ENCODE measurements at places on chromosomes 3 and 15.

DNA sequence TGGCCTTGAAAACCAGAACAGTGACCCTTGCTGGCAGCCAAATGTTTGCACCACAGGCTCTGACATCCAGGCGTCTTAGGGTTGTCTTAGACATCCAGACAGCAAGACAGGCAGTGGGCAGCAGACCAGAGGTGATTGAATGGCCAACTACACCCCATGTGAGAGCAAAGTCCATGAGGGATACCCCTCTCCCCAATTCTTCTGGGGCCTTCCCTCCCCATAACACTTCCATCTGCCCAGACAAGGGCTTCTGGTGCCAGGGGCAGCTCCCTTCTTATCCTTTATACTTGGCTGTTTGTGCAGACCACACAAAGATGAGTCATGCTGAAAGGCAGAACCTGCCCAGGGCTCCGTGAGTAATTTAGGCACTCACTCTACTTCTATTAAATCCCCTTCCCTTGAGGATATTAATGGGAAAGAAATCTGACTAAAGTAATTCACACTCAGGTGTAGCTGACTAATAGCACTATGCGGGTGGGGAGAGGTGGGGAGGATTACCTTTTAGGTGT is 257.9 kb downstream of the UACA start:
- DNase-seq = no peak

GRCh38 chr3:50347187-50347813 is 1.8 kb upstream of the ZMYND10 start:
- peak; percentile 78 for DNase-seq

DNA sequence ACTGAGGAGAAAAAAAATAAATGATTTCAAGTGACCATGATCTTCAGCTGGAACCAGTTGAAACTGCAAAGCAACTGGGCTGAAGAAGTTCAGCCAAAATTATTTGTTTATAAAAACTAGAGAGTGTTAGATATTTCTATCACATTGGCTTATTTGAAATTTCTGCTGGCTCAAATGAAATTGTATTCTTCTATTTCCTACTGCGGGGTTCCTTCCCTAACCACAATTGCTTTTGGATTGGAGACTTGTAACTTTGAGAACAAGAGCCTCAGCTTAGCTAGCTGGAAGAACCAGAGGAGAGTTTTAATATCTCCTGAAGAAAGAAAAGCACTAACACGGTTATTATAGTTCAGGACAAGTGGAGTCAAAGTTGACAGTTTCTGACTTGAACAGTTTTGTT is 31.1 kb downstream of the AGTR1 start:
- no peak for DNase-seq

GRCh38 chr3:122974764-122975162 is 52.8 kb downstream of the SEMA5B start:
- DNase-seq = no peak

- DNase-seq = no peak
Measured at GRCh38 chr15:67127331-67127664, 61.9 kb downstream of the SMAD3 start.

DNA sequence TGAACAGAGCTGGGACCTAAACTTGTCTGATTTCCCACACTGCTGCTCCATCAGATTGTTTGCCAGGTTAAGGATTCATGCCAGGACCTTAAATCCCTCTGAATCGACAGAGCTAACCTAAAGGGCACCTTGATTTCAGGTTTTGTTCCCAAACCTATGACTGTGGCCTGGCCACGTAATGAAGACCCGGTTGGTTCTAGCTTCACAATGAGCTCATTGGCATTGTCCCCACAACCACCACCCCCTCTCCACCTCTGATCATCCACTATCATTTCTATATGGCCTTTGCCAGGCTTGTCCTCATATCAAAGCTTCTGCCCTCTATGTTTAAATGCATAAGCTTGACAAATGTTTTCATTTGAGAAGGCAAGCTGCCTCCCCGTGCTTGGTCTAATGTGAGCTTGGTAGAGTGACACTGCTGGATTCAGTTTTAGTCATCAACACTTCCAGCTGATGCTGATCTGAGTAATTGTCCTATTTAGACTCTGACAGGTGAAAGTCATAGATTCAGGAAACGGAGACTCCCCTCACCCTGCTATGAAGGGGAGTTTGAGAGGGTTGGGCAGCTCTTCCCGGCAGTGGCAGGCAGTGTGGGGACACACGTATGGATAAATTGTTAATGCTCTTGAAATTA is 407.1 kb upstream of the CFAP20DC start:
- DNase-seq = peak; percentile 15

- no peak for DNase-seq
Measured at GRCh38 chr3:23396746-23397145, 193.6 kb downstream of the UBE2E2 start.

GRCh38 chr3:11591391-11592282 is 52.1 kb downstream of the VGLL4 start:
- no peak for DNase-seq

DNA sequence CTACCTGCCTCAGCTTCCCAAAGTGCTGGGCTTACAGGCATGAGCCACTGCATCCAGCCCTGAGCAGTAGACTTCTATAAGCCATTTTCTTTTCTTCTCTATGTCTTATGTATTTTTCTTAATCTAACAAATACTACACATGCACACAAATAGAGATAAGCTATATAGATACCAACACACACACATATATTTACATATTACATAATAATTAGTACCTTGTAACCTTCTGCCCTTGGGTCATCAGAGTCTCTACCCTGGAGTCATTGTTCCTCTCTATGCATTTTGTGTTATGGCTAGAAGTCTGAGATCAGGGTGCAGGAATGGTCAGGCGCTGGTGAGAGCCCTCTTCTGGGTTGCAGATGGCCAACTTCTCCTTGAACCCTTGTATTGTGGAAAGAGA is 154.0 kb upstream of the PTPRG start:
- DNase-seq = no peak

- DNase-seq = no peak
Measured at GRCh38 chr15:66417736-66418135, 31.0 kb downstream of the MAP2K1 start.

DNA sequence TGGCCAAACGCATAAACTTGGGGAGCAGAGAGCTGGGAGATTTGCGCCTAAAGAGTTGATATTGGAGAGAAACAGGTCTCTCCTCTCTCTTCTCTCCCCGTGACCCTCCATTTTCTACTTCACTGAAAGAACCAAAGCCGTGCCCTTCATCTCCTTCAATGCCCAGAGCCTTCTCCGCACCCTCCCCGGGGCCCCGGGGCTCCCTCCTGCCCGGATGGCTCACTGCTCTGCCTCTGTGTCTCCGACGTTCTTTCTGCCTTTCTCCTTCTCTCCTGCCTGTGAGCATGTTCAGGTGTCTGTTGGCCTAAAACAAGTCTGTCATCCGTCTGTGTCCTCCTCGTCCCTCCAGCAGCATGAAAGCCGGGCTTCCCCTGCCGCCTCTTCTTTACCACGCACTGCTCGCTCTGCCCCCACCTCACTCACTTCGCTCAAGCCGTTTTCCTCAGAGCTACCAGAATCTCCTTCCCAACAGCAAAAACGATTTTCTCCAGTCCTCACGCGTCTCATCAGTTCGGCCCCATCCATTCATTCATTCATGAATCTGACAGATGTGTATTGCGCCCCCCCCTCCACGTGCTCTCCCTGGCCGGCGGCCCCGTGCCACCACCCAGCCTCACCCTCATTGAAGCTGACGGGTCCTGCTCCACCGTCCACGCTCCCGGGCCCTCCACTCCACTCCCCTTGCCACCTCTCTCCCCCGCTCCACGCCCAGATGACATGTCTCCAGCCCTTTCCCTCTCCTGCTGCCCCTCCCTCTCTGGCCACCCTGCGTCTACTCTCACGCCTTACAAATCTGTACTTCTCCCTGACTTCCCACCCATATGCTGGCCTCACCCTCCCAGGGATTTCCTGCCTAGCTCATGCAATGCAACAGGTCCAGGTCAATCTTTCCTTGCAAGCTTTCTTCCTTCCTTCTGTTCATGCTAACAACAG is 10.2 kb downstream of the MUC4 start:
- DNase-seq = no peak

GRCh38 chr15:55247311-55247710 is 42.3 kb downstream of the RAB27A start:
- DNase-seq = no peak

DNA sequence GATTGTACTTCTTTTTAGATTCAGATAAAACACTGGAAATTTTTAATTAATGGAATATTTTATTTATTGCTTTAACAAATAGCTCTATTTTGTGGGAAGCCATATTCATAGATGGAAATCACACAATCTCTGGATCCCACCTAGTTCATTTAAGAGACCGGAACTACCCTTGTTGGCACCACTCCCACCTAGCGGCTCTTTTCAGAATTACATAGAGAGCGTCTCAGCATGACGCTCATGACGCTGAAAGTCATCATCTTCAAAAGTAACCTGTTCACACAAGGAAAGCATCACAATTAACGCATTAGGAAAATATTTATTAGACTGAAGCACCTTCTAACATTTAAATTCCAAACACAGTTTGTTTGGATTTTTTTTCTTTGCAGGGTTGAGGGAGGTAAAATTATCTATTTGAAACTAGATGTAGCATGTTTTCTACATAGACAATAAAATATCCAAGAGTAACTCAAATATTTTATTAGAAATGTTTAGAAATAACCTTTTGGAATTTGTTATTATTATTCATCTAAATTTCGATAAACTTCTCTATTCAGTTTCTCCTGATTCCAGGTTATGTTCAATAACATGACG is 214.9 kb upstream of the ARRDC4 start:
- DNase-seq = no peak

GRCh38 chr3:132596816-132597433 is at the start of gene ACKR4:
Gene ACKR4 (plus strand): TSS chr3:132597270. CDS start chr3:132600398, 3,128 bp downstream.
- DNase-seq = no peak

- DNase-seq = no peak
Measured at GRCh38 chr15:71565631-71566160, 244.7 kb upstream of the NR2E3 start.

- DNase-seq = no peak
Measured at GRCh38 chr15:71011503-71012155, 103.6 kb upstream of the THSD4 start.

- DNase-seq = no peak
Measured at GRCh38 chr3:23785882-23786281, 19.9 kb upstream of the UBE2E1 start.

DNA sequence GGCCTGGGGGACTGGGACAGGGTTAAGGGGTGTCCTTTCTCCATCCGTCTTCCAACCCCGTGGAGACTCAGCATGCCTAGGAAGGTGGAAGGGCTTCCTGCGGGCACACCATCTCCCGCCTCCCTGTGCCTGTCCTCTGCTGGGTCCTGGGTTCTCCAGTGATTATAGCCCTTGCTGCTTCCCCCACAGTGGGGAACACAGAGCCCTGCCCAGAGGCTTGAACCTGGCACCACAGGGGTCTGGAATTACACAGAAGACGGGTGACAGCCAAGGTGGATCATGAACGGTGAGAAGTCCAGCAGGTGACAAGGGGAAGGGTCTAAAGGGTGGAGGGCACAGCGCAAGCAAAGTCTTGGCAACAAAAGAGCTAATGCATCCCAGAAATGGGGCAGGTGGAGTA is 6.2 kb upstream of the SEMA3B start:
- DNase-seq = no peak

GRCh38 chr15:63514531-63514943 is 10.1 kb downstream of the USP3 start:
- DNase-seq = no peak

- DNase-seq = no peak
Measured at GRCh38 chr3:146970236-146970635, 365.1 kb upstream of the PLSCR5 start.

GRCh38 chr15:41464889-41465580 is 28.6 kb upstream of the ITPKA start:
- DNase-seq = no peak

DNA sequence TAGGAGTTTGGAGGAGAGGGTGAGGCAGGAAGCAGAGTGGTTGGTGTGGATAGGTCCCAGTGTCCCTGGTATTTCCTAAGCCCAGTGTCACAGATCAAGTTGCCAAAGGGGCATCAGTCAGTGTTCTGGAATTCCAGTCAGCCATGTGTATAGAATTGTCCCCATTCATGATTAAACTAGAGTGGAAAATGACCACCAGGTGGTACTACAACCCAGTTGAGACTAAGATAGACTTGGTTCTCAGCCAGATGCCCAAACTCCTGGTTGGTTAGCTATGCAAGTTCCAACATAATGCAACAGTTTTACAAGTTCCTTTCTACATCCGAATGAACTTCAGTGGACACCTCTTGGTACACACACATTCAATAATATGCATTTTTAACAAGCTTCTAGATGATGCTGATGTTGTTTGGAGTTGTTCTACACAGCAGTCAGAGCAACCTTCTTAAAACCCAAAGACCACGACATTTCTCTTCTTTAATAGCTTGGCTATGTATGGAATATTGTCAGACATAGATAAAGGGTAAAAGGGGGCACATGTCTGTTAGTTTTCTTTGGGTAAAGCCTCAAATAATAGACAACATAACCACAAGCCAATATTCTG is 8.4 kb upstream of the ATR start:
- no peak for DNase-seq

- DNase-seq = no peak
Measured at GRCh38 chr3:63207066-63207590, 71.0 kb upstream of the SYNPR start.

- DNase-seq = no peak
Measured at GRCh38 chr3:113615976-113616375, 80.5 kb downstream of the USF3 start.

DNA sequence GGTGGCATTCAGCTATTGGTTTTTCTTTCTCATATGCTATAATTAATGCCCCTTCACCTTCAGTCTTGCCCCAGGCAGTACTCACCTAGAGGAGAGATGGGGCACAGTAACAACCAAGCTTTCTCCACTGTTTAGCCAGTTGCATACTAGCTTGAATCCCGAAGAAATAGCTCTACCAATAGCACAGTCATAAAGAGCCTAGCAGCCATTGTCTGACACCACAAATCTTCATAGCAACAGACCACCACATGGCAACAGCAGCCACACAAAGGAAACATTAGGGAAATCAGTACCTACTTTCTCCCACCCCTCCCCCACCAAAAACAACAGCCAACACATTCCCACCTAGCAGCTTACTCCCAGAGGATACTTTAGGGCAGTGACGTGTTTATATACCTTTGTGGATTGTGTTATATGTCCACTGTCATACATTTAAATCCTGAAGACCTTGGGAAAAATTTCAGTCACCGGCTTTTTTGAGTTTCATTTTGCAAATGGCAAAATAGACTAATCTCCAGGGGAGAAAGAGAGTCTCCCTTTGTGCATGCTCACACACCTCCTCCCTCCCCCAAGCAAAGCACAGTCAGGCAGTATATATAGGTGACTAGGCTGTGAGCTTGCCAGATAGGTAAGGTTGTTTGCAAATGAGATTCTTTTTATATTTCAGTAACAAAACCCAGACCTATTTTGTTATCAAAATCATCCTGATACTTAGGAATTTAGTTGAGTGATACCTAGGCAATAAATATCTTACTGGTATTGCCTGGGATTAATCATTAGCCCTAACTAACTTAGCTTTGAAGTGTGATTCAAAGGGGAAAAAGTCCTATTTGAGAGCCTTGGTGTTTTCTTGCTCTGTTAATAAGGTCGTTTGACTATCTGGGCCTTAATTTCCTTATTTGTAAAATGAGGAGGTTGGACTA is 140.6 kb downstream of the RBPMS2 start:
- no peak for DNase-seq

Measured in activated naive CD4-positive, alpha-beta T cell treated with anti-CD3 and anti-CD28 coated beads, Interleukin-2, amount 50 U/mL, for 16 hours (primary cell).